G401 (cell line): ENCODE measurements at places on chromosomes 2 and 18.
A peak's percentile ranks its signal among the peaks of the same experiment; 100 is the strongest.

DNA sequence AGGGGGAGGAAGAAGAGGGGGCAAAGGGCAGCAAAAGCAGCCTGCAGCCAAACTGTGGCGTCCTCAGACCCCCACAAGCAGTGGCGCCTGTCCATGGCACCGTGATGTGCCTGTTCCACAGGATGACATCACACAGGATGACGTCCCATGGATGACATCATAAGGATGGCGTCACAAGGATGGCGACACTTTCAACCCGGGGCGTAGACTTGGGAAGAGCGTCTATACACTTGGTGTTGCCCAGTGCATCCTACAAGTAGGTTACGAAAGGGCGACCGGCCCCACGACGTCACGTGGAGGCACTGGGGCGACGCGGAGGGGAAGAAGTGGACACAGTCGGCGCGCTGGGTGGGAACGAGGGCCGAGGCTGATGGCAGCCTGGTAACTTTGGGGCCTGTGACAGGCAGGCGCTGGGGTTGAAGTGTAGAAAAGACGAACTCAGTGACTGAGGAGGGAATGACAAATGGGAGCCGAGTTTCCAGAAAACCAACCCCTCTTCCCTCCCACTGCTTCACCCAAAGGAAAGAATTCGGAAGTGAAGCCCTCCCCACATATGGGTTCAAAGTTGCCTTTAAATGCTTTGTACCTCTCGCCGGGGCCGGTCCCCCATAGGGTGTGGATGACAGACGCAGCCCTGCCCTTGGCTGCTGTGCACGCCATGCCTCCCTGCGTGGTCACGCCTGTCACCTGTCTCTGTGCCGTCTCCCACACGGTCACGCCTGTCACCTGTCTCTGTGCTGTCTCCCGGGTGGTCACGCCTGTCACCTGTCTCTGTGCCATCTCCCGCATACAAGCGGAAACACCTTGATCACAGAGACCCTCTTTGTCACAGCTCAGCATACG is 13.4 kb upstream of the KCNG2 start:
- DNase-seq: no peak

DNA sequence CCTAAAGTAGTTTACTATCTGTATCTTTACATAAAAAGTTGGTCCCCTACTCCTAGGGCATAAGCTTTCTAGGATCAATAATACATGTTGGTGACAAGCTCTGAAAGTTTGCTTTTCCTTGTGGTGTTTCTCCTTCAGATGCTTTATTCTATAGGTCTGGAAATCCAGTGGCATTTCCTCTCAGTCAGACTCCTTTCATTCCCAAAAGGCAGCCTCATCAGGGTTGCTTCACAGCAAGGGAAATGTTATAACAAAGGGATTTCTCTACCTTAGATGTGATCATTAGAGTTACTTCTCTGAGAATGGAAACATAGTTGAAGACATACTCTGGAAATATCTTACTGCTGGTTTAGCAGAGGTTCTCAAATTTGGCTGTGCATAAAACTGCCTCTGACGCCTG is 1072.4 kb upstream of the ZEB2 start:
- DNase-seq: no peak

GRCh38 chr18:9993521-9994025 is 79.8 kb downstream of the VAPA start:
- DNase-seq: no peak

GRCh38 chr18:33495278-33495677 is 54.8 kb upstream of the CCDC178 start:
- peak; percentile 26 for DNase-seq

- no peak for DNase-seq
These were observed 141.8 kb downstream of the SOCS6 start for GRCh38 chr18:70430501-70431173.

GRCh38 chr2:7097353-7097895 is 180.2 kb downstream of the RNF144A start:
- DNase-seq: peak; percentile 82

DNA sequence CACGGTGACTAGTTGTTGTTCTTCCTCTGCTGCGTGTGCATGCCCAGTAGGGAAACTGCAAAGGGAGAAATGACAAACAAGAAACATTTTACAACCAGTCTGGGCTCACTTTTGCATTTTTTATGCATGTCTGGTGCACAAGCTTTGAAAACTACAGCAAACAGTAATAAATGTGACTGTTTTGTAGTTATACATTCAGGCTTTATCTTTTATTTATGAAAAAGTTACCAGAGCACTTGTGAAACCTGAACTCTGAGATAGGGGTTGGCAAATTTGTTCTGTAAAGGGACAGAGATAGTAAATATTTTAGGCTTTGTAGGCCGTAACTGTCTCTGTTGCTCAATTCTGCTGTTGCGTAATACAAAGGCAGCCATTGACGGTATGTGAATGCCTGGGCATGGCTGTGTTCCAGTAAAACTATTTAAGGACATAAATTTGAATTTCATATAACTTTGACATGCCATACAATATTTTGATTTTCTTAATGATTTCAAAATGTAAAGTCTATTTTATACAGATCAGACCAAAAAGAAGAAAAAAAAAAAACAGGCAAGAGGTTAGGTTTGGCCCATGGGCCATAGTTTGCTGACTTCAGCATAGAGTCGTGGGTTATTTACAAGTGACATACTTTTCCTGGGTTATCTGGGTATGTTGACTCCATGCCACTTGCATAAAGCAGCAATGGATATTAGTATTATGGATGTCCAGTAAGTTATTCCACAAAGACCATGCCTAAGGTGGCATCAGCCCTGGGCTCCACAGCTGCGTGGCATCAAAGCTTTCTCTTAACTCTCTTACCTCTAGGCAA is 53.6 kb upstream of the EML6 start:
- no peak for DNase-seq

- no peak for DNase-seq
These were observed 844.9 kb downstream of the CPS1 start for GRCh38 chr2:211401328-211401727.

GRCh38 chr18:11859282-11859830 is 8.1 kb downstream of the CHMP1B start:
- DNase-seq: no peak

- DNase-seq: no peak
These were observed 308.2 kb downstream of the FBXO15 start for GRCh38 chr18:73839441-73839840.

DNA sequence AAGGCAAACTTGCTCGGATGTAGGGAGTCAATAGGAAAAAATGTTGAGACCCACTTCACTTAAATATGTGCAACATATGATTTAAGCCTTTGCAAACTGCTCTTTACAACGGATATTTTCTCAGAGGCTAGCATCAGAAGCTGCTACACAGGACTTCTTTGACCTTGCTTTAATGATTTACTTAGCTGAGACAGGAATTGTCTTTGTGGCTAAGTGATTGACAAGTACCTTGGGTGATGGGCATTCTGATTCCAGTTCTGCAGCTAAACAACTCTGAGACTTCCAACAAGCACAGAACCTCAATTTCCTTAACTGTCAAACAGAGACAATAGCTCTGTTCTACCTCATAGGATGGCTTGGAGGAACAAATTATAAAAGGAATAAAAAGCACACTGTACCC is 150.2 kb downstream of the NCKAP5 start:
- no peak for DNase-seq

- no peak for DNase-seq
These were observed 89.1 kb downstream of the RAD51AP2 start for GRCh38 chr2:17429130-17429529.

GRCh38 chr2:105928563-105928962 is 183.9 kb downstream of the NCK2 start:
- DNase-seq: no peak

- DNase-seq: no peak
These were observed 26.4 kb downstream of the DCDC2C start for GRCh38 chr2:3729786-3730185.

DNA sequence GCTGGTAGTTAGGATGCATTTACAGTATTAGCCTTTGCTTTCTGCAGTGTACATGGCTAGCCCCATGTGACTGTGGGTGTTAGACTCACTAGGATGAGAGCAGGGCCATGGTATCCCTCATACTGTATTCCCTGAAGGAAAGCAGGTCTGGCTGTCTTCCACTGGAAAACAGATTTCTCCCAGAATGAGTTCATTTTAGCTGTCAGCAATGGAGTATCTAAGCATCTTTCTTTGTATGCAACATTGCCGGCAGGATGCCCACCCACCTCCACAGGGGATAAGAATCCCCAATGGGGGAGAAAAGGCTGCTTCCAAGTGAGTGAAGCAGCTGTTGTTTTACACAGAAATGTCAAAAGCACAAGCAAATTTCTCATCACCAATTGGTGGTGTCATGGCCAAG is 142.7 kb upstream of the KLHL14 start:
- no peak for DNase-seq

GRCh38 chr2:112666761-112667122 is 21.0 kb downstream of the SLC20A1 start:
- DNase-seq: no peak

GRCh38 chr18:24797981-24798380 is 337.5 kb downstream of the HRH4 start:
- DNase-seq: no peak

GRCh38 chr2:62744603-62745002 is 39.1 kb downstream of the EHBP1 start:
- DNase-seq: no peak

DNA sequence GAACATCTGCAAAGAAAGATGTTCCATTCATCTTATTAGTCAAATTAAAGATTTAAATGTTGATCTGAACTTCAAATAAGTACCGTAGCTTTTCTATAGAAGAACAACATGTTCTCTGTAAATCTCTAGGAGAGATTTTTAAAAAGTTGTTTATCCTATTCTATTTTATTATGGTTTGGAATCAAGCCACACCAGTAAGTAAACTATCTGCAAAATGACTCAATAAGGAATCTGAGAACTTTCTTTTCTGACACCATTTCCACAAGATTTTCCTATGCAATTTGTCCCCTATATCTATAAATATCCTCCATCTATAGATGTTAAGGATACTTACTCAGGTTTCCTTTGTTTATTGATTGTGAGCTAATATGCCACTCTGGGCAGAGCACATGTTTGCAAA is 736.6 kb downstream of the CBLN2 start:
- no peak for DNase-seq

DNA sequence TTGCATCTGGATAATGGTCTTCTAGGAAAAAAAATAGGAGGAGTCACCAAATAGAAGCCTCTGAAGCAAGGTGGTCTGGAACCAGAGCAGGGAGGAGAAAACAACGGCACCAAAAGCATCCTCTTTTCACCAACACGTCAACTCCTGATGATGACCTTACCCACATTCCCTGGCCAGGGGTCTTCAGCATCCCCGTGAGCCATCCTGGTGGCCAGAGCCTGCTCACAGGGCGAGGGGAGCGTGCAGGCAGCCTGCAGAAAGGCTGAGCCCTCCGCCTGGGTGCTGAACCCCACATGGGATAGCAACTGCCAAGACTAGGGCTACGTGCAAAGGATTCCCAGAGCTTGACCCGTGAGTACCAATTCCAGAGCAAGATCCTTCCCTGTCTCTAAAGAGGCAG is 191.0 kb downstream of the NDUFA10 start:
- DNase-seq: no peak

DNA sequence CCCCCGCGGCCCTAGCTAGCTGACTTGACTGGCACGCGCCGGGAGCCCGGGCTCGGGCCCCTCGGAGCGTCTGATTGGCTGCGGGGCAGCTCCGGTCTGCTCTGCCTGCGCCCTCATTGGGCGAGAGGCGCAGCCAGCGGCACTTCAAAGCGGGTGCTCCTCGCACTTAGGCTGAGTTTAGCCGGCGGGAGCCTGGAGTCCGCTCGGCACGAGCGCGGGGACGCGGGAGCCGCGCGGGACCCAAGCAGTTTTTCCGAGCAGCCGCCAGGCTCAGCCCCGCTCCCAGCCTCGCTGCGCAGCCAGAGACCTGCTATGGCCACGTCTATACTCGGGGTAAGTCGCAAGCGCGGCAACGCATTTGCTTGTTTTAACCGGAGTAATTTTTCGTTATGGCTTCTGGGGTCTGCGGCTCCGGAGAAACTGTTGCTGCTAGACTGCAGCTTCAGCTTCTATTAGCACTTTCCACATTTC is at the start of gene SP9:
Gene SP9 (plus strand): TSS at position 174 of the 471 bp plus-strand sequence. CDS start 139 bp downstream, at position 313.
- no peak for DNase-seq

GRCh38 chr18:48328473-48329210 is 80.5 kb downstream of the ZBTB7C start:
- no peak for DNase-seq

DNA sequence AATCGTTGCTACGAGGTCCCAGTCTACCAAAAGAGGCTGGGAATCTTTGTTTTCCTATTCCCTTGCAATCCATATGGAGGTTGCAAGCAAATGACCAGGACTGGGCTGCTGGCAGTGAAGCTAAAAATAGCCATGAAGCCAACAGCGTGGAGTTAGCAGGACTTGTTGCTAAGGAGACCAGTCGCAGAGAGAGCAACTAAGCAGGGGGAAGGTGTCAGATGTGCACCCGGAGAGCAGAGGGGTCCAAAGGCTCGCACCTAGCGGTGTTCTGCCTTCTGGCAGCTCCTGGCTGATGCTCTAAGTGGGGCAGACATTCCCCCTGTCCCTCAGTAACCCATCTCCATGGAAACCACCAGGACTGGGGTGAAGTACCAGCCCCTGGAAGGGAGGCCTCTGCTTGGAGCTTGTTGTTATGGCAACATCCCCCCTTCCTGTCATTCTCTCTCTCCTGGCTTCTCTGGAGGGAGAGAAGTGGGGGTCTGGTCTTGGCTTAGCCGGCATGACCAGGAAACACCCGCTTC is 84.6 kb downstream of the DNMT3A start:
- peak; percentile 94 for DNase-seq

GRCh38 chr2:169823996-169824372 is 721 bp downstream of the METTL5 start:
- DNase-seq: no peak

DNA sequence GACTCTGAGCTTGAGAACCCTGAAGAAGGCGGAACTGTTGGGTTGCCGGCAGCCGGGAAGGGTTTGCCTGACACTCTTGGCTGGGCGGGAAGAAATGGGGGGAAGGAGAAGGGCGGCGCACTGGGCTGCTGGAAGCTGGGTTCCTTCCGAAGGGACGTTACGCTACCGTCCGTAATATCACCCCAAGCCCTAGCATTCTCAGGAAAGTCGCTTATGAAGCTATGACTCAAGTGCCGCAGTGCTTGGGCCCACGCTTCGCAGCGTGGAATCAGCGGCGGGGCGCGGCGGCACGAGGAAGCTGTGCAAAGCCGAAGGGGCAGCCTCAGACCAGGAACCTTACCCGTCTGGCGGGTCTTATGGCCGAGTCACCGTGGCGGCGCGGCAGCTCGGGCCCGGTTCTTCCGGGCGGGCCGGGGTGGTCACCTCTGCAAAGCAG is 50.2 kb upstream of the SIGLEC15 start:
- DNase-seq: peak; percentile 64

DNA sequence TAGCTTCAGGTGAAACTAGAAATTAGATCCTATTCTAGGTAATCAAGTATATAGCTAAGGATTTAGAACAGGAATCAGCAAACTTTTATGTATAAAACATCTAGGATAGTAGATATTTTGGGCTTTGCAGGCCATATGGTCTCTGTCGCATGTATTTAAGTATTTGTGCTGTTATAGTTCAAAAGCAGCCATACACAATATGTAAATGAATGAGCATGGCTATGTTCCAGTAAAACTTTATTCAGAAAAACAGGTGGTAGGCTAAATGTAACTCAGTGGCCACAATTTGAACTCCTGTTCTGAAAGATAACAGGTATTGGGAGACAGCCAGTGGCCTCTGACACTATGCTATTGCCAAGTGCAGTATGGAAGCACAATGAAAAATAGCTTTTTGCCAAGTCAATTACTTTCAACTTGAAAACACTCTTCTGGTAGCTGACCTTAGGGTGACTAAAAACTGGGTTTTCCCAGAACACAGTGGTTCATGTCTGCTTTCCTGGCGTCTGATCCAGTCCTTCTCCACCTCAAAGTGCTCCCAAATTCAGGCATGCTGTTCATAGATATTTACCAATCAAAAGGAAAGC is 304.7 kb upstream of the SYT4 start:
- DNase-seq: no peak

GRCh38 chr2:95274291-95275150 is at the start of gene PROM2:
Gene PROM2, plus strand, starts transcription at chr2:95274449. Its CDS starts 137 bp downstream, at chr2:95274586.
- DNase-seq: no peak
